ENCODE measurements at places on chromosomes 6 and 20.

GRCh38 chr6:138007014-138007472, 100.2 kb downstream of the PERP start:
- DNase-seq, result no peak

DNA sequence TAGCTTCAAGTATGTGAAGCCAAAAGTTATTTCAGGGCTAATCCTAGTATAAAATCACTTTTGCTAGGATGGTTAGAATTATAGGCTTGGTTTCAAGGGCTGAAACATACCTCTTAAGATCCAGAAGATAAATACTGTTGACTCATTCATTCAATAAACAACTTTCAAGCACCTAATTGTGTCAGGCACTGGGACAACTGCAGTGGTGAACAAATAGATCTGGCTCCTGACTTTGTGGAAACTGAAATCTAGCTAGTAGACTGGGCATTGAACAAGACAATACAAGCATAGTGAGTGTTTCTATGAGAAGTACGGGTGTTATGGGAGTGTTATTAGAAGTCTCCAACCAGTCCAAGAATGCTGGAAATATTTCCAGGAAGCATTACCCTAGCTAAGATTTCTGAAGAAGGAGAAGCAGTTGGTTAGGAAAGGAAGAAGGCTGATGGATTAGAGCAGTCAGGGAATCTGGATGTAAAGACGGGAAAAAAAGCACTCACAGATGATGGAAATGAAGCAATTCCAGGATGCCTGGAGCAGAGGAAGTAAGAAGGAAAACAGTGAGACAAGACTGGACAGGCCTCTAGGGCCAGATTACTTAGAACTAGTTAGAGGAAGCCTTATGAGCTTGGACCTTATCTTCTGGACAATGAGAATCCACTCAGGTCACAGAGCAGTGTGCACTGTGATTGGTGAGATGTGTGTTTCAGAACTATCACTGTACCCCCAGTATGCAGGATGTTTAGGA, 132.6 kb upstream of the RAB32 start:
- no peak for DNase-seq

GRCh38 chr20:62355878-62356588, 11.1 kb downstream of the LAMA5 start:
- DNase-seq, result no peak

GRCh38 chr6:137150072-137150471, 23.4 kb downstream of the IL22RA2 start:
- DNase-seq, result no peak

DNA sequence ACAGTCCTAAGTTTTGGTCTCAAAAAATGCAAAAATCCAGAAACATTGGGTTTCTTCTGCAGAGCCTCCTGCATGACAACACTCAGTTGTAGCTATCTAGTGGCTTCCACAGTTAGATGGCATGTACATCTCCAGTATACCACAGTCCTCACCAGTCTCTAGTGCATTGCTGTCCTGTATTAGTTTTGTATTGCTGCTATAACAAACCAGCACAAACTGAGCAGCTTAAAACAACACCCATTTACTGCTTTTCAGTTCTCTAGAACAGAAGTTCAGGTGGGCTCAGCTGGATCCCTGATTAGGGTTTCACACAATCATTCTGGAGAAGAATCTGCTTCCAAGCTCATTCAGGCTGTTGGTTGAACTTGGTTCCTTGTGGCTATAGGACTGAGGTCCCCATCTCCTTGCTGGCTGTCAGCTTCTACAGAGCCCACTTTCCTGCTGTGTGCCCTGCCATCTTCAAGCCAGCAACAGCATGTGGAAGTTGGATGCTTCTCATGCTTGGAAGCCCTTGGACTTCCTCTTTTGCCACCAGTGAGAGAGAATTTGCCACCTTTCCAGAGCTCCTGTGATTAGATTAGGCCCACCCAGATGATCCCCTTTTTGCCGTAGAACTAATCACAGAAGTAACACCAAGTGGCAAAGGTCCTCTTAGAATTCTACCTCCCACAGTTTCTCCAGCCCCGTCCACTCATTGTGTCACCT, 48.9 kb upstream of the TBC1D7 start:
- DNase-seq, result no peak

DNA sequence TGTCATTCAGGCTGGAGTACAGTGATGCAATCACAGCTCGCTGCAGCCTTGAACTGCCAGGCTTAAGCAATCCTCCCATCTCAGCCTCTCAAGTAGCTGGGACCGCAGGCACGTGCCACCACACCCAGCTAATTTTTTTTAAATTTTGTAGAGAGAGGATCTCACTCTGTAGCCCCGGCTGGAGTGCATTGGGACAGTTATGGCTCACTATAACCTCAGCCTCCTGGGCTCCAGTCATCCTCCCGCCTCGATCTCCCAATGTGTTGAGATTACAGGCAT, 86.5 kb downstream of the SERAC1 start:
- no peak for DNase-seq

DNA sequence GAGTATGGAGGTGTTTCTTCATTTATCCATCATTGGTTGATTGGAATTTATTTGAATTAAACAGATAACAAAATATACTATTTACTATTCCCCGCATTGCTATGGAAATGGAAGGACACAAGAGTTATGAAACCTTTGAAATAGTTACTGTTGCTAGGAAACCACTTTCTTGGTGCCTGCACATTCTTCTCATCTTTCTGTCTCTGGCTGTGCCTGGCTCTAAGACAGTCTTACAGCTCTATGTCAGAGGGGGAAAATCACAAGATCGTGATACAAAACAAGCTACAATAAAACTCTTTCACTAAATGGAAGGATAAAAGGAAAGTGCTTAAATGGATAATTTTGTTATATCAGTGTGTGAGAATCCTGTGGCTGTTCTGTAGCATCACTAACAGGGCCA, 453.0 kb downstream of the LMBRD1 start:
- DNase-seq, result no peak

DNA sequence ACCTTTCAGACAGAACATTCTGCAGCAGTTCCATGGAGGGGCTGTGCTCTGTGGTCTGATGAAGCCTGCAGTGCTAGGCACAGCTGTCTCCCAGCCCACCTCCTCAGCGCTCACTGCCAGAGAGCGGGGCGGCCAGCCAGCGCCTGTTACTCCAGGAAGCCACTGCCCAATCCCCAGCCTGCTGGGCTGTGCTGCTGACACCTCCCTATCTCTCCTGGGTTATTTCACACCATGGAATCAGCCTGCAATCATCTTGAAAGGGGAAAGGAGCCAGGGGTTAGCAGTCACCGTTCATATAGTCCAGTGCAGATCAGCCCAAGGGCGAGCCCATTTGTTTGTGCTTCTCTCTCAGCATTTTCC, 46.3 kb upstream of the NHSL1 start:
- DNase-seq, result no peak

- no peak for DNase-seq
Measured at GRCh38 chr20:40572251-40572650, 116.8 kb downstream of the MAFB start.

DNA sequence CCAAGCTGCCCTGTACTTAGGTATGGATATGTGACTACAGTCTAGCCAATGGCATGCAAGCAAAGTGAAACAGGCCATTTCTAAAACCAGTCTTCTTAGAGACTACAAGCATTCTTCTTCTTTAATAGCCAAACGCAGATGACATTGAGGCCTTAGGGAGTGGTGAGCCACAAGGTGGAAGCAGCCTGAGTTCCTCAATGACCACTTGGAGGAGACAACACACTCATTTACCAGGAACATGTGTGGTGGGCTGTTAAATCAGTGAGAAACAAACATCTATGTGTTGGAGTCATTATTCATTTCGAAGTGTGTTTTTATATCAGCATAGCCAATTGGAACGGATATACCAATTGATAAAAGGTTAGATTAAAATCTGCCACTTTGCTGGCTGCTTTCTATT, 122.0 kb downstream of the GFRAL start:
- DNase-seq, result no peak

DNA sequence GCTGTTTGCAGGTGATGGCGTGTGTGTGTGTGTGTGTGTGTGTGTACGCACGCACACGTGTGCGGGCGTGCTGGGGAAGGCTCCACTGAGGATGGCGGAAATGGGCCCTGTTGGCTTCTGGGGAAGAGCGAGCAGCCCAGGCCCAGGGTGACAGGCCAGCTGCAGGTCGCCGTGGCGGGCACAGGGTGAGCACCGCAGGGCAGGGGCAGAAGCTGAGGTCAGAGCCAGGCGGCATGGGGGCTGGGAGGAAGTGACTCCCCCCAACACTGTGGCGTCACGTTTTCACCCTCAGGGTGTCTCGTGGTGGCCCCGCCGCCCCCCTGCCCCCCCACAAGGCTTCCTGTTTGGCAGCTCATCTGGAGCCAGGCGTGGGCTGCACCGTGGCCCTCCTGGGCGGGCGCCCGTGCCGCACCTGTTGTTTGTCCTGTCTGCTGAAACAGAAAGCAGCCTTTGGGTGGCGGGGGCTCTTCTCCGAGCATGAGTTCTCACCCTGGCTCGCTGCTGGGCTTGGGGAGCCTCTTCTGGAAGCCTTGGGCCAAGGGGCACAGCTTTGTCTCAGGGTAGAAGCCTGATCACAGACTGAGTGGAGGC, 7.1 kb downstream of the RBM38 start:
- DNase-seq, result no peak

DNA sequence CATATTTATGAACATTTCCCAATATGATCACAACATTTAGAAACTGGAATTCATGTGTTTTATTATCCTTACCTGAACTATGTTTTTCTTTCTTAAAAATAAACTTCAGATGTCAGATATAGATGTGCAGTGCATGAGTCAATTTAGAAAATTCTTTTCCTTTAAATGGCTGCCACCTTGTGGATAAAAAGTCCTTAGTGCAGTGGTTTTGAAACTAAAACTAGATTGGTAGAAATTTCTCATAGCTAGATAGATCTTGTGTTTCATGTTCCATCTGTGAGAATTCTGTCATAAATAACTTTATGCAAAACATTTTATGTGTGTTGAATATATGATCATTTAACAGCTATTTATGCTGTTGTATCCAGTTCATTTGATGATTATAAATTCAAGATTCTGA, 134.9 kb downstream of the KLHL32 start:
- peak; percentile 45 for DNase-seq

DNA sequence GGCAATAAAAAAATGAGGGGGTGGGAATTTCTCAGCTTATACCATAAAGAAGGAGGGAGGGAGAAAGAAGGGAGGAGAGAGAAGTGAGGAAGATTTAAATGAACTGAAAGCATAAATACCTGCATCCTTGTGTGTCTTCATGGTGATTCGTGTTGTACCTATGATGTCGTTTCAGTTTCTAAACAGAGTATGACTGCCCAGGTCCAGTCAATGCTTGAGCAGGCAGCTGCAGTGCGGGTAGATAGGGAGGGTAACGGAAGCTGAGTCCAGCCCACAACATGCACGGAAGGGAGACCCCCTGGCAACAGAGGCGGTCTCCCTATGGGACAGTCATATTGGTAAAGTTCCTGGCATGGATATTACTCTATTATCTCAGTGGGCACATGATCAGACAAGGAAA, 184.5 kb downstream of the KIF16B start:
- DNase-seq, result no peak

DNA sequence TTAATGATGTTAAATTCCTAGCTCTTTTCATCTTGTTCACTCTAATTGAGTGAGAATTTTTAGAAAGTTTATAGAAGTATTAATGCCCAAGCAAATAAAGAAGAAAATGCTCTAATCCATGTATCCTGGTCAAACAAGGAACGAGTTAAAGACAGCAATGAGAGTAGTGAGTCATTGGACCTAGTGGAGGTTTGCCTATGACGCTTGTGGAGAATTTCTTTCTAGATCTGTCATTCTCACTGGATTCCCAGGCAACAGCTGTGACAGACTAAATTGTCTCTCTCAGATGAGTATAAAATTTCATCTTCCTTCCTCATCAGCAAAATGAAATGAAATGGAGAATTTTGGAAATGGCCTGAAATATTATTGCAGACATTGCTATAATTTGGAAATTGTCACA, 127.9 kb downstream of the COL19A1 start:
- no peak for DNase-seq

DNA sequence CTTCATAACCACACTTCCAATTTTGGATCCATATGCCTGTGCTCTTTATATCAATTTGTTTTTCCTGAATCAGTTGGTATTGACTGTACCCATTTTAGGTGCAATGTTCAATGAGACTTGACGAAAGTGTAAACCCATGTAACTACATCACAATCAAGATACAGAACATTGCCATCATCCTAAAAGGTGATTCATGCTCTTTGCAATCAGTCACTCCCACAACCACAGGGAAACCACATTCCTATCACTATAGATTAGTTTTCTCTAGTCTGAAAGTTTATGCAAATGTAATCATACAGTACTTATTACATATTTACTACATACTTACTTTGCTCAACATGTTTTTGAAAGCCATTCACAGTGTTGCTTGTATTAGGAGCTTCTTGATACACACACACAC, 167.4 kb downstream of the ADGRG6 start:
- DNase-seq, result no peak

DNA sequence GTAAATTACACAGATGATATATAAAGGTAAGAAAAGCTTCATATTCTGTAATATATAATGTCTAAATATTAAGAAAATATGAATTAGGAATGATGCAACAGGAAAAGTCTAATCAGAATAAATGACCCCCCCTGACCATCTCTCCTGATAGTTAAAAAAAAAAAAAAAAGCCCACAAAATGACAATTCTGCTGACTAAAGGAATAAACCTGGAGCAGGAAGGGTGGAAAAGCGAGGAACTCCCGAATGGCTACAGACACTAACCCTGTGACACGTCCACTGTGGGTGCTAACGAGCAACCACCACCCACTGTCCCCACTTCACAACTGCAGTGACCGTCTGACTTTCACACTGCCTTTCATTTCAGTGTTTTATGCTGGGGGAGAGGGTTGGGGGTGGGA, 67.6 kb upstream of the FOXQ1 start:
- DNase-seq, result no peak

DNA sequence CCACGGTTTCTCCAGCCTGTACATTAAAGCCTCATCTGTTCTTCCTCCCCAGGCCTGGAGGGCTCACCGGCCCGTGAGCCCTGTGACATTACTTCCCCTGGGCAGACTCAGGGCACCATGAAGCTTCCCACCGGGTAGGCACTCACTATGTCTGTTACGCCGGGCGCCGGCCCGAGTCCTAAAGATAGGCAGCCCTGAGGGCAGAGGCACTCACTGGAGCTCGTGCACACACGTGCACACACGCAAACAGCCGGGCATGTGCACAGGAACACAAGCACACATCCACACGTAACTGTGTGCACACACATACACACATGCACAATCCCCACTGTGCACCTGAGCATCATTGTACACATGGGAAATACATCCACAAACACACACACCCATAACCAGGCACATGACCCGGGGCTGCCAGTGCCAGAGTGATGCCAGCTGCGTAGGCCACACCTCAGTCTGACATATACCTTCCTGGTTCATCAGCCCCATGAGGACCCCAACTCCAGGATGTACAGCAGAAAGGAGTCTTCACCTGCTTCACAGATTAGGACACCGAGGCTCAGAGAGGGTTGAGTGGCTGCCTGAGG, 83.7 kb downstream of the YTHDF1 start:
- DNase-seq, result no peak

Measured in NCI-H526 treated with DMSO at 0.1 percent for 48 hours (cell line).